ENCODE measurements at places on chromosomes 4 and X. TPM values are rescaled to one million over a fixed set of nuclear protein-coding genes. Genes with fewer than 3 reads are reported as not detected.

DNA sequence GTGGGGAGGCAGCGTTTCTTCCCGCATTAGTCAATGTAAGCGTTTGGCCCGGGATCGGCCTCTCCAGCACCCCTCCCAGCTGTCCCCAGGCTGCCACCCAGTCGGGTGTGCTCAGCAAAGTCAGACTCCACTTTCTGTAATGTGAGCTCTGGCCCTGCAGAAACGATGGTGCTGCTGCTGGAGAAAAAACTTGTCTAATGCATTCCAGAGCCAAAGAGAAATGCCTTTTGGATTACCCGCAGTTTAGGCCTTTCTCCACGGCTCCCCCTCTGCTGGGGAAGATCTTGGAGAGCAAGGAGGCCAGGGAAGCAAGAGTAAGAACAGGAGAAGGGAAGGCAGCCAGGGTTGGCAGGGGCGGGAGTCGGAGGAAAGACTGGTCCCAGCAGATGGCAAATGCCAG lies 55.2 kb downstream of the ELF4 start:
- peaks cover 3% of the 10 kb centered on the region for H3K4me1 ChIP-seq
- no peaks in the 10 kb centered on the region for H3K27me3 ChIP-seq
- H3K36me3 ChIP-seq = no peaks in the 10 kb centered on the region

DNA sequence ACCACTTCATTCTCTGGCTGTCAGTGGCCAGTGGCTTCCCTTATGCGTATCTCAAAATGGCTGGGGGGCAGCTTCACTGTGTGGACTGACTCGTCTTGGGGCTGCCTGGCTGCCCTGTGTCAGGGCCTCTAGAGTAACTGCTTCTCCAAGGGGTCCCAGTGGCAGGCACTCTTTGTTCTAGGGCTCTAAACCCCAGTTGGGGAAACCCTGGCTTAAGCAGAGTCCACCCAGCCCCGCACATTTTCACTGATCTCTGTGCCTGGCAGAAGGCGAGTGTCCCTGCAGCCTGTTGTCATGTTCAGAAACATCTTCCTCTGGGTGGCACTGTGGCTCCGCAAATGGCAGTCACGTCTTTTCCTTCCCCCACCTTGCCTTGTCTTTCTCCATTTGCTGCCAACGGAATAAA lies 59.7 kb downstream of the NBDY start:
- H3K4me3 ChIP-seq = no peak overlapping the region
- H3K27me3 ChIP-seq = no peaks in the 10 kb centered on the region
- DNase-seq = no peak
- peaks cover 2% of the 10 kb centered on the region for H3K36me3 ChIP-seq

DNA sequence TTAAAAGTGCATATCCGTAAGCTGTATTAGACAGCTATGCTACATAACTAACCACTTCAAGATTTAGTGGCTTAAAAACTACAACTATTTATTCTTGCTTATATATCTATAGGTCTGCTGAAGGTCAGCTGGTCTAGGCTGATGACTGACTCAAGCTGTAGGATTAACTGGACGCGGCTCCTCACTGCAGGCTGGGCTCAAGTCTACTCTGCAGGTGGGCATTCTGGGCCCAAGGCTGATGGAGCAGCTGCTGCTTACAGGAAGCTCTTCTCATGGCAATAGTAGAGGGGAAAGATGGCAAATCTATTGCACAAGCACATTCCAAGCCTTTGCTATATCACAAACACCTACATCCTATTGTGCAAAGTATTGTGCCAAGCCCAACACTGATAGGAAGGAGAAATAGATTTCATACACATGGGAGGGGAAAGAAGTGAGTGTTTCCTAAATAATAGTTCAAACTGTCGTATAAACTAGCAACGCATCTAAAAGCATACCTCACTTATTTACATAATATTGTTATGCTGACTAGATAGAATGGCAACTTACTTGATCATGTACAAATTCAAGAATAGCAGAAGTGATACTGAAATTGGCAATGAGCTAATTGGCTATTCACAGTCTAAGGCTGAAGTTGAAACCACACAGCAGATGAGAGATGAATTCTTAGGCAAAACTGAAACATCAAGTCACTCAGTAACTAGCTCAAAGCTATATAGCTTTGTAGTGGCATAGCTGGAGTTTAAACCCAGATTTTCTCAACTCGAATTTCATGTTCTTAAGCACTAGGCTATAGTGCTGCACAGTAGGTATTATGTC lies 263.8 kb downstream of the NKX6-1 start:
- H3K27me3 ChIP-seq = no peaks in the 10 kb centered on the region
- H3K4me1 ChIP-seq = no peaks in the 10 kb centered on the region
- DNase-seq = no peak
- no peak overlapping the region for H3K4me3 ChIP-seq

GRCh38 chrX:68650491-68650890 lies 3.0 kb downstream of the STARD8 start:
- H3K27me3 ChIP-seq = peaks cover 2% of the 10 kb centered on the region
- H3K4me3 ChIP-seq = no peak overlapping the region
- H3K36me3 ChIP-seq = no peaks in the 10 kb centered on the region
- H3K27ac ChIP-seq = no peak overlapping the region
- no peaks in the 10 kb centered on the region for H3K4me1 ChIP-seq
- DNase-seq = no peak

DNA sequence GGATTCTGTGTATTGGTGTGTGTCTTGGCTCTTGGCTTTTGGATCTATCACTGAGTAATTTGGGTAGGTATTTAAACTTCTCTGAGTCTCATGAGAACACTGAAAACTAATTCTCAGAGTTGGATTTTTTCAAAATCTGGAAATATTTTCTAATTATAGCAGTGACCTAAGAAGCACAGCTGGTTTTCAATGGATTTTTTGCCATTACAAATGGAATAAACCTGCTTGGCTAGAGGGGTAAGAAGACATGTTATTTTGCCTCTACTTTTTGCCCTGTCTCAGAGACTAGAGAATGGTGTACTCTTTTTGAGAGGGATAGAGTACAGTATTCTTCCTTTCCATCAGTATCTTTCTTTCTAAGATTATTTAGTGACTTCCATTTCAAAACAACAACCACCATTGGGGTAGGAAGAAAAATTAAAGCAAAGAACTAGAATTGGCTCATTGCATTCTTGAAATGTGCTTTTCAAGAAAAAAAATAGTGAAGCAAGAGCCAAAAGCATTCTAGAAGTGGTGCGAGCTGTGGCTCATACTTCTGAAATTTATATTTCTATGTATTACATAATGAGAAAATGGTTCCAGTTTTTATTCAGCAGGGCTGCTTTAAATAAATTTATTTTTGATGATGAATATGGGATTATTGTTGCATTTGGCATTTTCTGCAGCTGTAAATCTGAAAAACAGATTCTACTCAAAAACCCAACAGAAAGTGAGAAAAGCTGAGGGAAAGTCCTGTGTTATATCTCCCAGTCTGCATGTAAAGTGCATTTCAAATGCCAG lies 850.2 kb upstream of the SLIT2 start:
- H3K4me3 ChIP-seq = no peak overlapping the region
- H3K27me3 ChIP-seq = no peaks in the 10 kb centered on the region
- H3K27ac ChIP-seq = no peak overlapping the region
- no peaks in the 10 kb centered on the region for H3K4me1 ChIP-seq

GRCh38 chrX:1086444-1087409 lies 125.7 kb downstream of the CRLF2 start:
- no peaks in the 10 kb centered on the region for H3K36me3 ChIP-seq
- no peak for DNase-seq
- no peak overlapping the region for H3K27ac ChIP-seq
- H3K27me3 ChIP-seq = peaks cover 4% of the 10 kb centered on the region
- no peaks in the 10 kb centered on the region for H3K4me1 ChIP-seq
- no peak overlapping the region for H3K4me3 ChIP-seq

Gene OTC
- total RNA-seq = 0.23 TPM

Gene PRDM8
- 3.2 TPM for total RNA-seq

Gene STPG2
- 0.18 TPM for total RNA-seq

Gene TRIM61
- total RNA-seq = 1.2 TPM

Gene SLITRK4
- not detected for total RNA-seq

Gene FAM184B
- total RNA-seq = 0.05 TPM
